ENCODE measurements at places on chromosomes 11 and 22.

DNA sequence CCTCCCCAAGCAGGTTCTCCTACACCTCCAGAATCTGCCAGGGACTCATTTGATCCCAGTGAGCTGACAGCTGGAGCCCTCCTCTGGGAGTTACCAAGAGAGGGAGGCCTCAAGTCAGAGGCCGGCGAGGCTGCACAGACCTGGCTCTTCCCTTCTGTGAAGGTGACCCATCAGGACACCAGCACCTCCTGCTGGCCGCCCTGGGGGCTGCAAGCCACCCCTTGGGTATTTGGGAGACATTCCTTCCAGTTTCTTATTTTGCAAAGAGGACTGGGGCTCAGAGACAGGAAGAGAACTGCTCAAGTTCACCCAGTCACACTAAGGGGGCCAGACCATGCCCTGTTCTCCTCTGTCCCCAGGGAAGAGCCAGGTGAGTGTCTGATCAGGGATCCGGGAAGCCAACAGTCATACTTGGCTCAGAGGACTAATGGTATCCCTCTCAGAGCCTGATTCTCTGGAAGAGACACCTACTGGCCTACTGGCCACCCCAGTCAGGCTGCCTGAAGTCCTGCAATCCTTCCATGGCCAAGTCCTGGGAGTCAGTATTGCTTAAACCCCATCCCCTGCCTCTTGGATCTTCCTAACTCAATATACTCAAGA is 40.5 kb upstream of the RIC3 start:
- peak; percentile 62 for DNase-seq

- no peak for DNase-seq
These were observed 3.8 kb downstream of the INPPL1 start for GRCh38 chr11:72228229-72228843.

- no peak for DNase-seq
These were observed 10.8 kb downstream of the OR51B6 start for GRCh38 chr11:5362017-5362625.

DNA sequence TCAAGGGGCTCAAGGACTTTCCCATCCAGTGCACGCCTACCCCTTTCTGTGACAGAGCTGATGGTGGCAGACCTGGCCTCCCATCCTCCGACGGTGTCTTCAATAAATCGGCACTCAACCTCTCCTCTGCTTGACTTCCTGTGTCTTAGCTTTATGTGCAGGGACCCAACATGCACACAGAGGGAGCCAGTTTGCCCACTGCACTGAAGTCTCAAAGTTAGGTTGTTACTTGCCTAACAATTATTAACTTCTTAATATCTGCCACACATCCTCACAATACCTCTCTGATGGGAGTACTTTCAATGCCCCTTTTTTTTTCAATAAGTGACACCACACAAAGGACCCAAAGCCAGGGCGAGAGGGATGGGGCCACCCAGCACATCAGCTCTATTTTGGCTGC is 3.6 kb downstream of the IZUMO1R start:
- no peak for DNase-seq

GRCh38 chr11:62125316-62125715 is 1.5 kb downstream of the INCENP start:
- no peak for DNase-seq

DNA sequence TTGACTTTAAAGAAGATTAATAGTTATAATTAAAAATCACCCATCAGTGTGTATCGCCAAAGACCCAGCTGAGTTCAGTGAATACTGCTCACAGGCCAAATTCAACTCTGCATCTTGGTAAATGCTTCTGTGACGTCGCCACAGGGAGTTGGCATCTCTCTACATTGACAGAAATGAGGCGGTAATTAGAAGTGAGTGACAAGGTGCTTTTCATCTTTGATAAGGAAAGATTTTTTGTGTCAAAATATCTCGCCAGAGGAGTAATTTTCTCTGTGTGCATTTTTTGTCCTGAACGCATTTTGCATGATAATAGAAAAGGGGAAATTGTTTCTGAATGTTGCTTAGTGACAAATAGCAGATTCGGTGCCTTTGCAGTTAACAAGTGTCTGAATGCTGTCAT is 345.8 kb downstream of the CNTN5 start:
- DNase-seq, result no peak

- DNase-seq, result peak; percentile 50
These were observed 28.9 kb downstream of the THOC5 start for GRCh38 chr22:29524442-29525191.

- no peak for DNase-seq
These were observed 129.9 kb downstream of the WT1 start for GRCh38 chr11:32305460-32305859.

- DNase-seq, result no peak
These were observed 9.0 kb upstream of the CHRM1 start for GRCh38 chr11:62930157-62930556.

DNA sequence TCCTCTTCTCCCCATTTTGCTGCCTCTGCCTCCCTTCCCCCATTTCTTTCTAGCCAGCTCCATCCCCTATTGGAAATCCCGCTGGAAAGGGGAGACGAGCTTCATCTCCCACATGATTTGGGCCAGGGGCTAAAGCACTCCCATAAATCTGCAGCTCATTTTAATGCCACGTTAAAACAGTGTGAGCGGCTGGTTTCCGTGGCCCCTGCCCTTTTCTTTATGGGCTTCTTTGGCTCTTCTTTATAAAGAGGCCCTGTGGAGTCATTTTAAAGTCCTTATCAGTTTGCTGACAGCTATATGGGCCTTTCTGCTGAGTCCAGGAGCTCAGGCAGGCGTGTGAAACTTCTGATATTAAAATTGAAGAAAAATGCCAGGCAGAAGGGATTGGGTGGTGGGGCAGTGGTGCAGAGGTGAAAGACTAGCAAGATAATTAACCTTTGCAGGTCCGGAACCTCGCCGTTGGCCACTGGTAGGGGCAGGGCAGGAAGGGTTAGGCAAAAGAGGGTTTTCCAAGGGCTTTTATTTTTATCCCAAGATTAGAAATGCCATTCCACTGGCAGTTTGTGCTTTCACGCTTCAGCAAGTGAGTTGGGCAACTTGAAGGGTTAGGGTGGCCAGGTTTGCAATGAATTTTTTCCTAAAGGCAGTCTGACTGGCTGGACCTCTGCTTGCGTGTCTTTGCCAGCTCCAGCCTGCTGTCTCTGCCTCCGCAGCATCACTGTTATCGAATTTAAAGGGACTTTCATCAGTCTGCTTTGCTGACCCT is 44.3 kb downstream of the EXT2 start:
- no peak for DNase-seq

GRCh38 chr11:47359586-47359985 is 7.1 kb upstream of the MYBPC3 start:
- DNase-seq, result peak; percentile 62

DNA sequence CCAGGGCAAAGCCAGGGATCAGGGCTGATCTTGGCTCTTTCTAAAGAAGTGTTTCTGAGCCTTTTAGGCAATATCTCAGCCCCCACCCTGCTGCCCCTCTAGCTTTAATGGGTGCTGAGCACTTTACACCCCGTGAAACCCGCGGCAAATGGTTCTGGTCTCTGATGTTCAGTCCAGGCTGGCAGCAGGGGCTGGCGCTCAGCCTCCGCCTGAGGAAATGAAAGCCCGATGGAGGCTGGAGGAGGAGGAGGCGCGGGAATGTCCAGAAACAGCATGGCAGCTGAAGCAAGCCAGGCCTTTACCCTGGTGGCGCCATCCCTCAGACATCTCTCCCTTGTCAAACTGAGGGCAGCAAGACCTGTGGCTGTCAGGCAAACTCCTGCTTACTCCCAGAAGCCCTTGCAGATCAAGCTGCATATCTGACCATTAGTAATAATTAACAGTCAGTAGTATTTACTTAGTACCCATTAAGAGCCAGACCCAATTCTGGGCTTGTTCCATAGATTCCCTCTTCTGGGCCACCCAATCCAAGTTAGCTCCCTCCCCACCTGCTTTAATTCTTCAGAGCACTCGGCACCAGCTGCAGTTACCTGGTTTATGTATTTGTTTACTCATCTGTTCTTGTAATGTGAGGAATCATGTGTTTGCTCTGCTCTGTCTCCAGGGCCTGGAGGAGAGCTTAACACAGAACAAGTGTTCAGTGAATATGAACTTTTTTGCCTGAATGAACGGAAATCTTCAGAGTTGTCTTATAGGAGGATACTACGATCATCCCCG is 15.0 kb upstream of the ALX4 start:
- no peak for DNase-seq

DNA sequence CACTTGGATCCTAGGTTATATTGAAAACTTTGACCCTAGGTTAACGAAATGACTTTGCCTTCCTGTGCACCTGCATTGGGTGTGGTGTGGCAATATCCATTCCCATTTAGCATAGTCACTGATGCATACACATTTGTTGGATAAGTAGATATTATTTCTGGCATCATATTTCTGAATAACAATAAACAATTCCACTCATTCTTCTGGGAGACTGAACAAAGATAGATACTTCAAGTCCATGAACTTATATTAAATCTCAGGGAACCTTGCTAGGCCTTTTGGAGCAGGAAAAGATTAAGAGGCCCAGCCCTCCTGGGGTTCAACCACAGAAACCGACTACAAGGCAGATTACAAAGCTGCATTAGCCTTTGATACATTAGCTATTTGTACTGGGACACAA is 118.9 kb downstream of the MSANTD4 start:
- no peak for DNase-seq

DNA sequence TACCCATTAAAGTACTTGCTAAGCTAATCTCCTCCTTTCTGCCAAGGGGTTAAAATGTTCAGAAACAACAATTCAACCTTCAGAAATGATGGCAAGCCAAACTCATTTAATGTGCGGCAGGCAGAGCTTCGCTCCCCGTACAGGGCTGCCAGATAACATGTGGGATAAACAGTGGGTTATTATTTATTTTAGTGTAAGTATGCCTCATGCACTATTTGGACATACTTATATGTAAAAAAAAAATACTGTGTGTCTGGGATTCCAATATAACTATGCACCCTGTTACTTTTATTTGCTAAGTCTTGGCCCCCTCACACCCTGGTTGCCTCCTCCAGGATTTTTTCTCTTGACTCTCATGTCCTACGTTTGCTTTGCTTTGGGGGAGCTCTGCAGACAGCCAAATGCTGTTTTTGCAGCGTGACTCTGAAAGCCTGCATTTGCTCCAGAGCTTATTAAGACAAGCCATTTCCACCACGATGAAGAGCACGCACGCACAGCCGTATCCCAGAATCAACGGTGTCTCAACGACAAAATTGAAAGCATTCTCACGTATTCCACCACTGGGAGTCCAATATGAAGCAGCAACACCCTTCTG is 86.5 kb upstream of the SHANK2 start:
- no peak for DNase-seq

GRCh38 chr11:123653827-123654565 is 428 bp downstream of the SCN3B start:
- peak; percentile 4 for DNase-seq

DNA sequence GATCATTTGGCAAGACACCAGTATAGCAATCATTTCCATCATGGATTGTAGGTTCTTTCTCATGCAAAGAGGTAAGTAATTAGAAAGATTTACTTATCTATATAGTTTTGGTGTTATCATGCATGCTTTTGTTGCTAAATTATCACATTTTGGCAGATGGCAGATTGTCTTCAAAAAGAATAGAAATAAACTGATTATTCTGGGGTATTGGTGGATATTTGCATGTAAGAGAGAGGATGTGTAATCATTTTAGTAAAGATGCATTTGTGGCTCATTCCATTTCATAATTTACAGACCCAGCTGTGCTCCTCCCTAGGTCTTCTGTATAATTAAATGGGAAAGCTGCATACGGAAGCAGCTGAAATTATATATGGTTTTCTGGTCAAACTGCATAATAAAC is 875.7 kb upstream of the ANO3 start:
- no peak for DNase-seq

GRCh38 chr22:46934746-46935491 is 172.5 kb downstream of the TBC1D22A start:
- peak; percentile 50 for DNase-seq

DNA sequence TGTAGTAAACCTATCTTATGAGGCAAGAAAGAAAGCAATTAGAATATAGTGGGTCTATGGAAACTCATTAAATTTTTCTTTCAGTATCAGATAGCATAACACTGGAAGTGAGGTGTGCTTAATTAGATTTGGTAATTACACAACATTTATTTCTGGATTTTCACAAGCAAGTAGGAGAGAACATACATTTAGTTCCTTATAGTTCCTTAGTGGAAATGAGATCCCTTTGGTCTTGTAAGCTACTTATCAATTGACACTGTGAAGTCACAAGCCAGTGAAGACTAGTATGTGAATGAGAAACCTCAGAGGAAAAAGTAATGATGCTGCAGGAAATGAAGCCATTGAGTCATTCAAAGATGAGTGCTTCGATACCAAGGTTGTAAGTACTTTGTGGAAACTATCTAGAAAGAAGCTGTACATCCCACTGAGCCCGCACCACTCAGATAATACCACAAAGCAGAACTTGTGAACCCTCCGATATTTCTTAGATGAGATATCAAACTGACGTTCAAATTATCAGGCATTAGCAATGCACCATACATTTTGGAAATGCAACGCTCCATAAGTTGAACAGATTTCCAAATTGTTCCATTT is 53.5 kb downstream of the ENTHD1 start:
- DNase-seq, result no peak

DNA sequence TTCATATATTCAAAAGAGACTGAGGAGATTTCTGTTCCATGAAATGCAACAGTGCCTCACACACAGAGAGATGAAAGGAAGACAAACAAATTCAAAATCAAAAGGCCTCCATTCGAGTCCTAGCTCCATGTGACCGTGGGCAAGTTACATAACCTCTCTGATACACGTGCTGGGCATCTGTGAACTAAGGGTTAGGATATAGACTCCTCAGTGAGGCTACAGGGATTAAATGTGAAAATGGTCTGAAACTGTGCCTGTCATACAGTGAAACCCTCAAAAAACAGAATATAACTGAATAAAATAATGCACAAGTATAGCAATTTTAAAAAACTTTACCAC is 111.8 kb upstream of the MTMR2 start:
- peak; percentile 43 for DNase-seq

DNA sequence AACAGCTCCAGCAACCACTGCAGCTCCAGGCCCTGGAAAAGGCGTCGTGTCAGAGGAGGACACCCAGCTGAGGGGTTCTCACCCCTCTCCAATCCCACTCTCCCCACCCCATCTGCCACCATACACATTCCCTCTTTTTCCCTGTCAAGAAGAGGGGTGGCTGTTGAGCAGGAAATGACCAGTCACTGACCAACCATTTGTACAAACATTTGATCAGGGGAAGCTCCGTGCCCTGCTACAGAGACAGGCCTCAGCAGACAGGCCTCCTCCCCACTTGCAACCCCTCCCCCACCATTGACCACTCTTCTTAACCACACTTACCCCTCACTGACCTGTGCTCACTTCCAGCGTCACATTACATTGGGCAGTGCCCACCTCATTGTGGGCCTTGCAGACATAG is 2.3 kb upstream of the VSIG2 start:
- no peak for DNase-seq

DNA sequence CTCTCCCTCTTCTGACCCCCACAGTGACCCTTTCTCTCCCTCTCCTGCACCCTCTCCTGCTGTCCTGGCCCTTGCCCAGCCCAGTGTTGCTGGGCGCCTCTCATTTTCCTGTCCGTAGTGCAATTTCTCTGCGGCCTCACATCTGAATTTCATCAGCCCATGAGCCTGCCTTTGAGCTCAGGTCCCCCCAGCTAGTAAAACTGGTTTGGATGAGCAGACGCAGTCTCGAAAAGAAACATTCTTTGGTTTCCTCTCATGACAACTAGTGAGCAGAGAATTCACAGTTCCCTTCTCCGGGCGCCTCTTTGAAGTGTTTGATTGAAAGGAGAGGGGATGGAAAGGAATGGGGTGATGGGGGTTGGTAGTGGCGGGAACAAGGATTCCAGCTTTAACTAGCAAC is 126.0 kb upstream of the CADM1 start:
- DNase-seq, result no peak
